ENCODE measurements at places on chromosomes 1 and 21. TPM values are rescaled to one million over a fixed set of nuclear protein-coding genes. Genes with fewer than 3 reads are reported as not detected.

Gene TLR5
- 1.2 TPM for total RNA-seq

Gene ATF3
- total RNA-seq: 1.6 TPM

Gene LAMC1
- 238 TPM for total RNA-seq

Gene TMEM51
- total RNA-seq: 1.8 TPM

Gene KRTAP21-2
- total RNA-seq: 1.3 TPM

Gene HPCA
- not detected for total RNA-seq

Gene KCNA10
- not detected for total RNA-seq

Data from articular chondrocyte of knee joint (primary cell).